ENCODE measurements at places on chromosomes 3 and 15. TPM values are rescaled to one million over a fixed set of nuclear protein-coding genes. Genes with fewer than 3 reads are reported as not detected.

DNA sequence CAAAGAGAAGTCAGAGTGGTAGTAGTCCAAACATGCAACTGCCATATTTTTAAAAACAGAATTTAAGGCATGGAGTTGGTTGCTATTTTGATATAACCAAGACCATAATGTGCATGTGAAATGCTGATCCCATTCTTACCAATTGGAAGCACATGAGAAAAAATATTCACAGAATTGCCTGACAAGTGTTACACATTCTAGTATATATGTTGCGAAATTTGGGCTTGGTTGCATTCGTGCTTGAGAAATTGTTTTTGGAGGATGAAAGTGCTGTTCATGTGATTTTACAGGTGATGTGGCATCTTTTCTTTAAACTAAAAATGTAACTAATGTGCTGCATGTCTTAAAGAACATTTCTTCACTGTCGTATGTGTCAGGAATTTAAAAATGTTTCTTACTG, 199.7 kb downstream of the CHL1 start:
- no peak for DNase-seq
- H3K27me3 ChIP-seq, result no peaks in the 10 kb centered on the region
- H3K27ac ChIP-seq, result no peak overlapping the region
- H3K36me3 ChIP-seq, result no peaks in the 10 kb centered on the region

The TMED3 gene
- total RNA-seq, result 25.0 TPM

- no peak for DNase-seq
- peaks cover 6% of the 10 kb centered on the region for H3K27me3 ChIP-seq
- H3K4me1 ChIP-seq, result peaks cover 2% of the 10 kb centered on the region
- H3K4me3 ChIP-seq, result no peak overlapping the region
- no peak overlapping the region for H3K27ac ChIP-seq
- no peaks in the 10 kb centered on the region for H3K36me3 ChIP-seq
Observed at GRCh38 chr15:89058876-89059405, 29.3 kb upstream of the ABHD2 start.

GRCh38 chr3:80263260-80263659, 495.5 kb upstream of the ROBO1 start:
- no peak overlapping the region for H3K4me3 ChIP-seq
- no peak for DNase-seq
- H3K4me1 ChIP-seq, result no peaks in the 10 kb centered on the region
- no peaks in the 10 kb centered on the region for H3K36me3 ChIP-seq
- H3K27ac ChIP-seq, result no peak overlapping the region
- no peaks in the 10 kb centered on the region for H3K27me3 ChIP-seq

The HTR3E gene
- total RNA-seq, result not detected

GRCh38 chr3:65884071-65884470, 154.6 kb downstream of the MAGI1 start:
- H3K4me3 ChIP-seq, result no peak overlapping the region
- no peak overlapping the region for H3K27ac ChIP-seq
- DNase-seq, result no peak
- no peaks in the 10 kb centered on the region for H3K36me3 ChIP-seq
- no peaks in the 10 kb centered on the region for H3K4me1 ChIP-seq
- H3K27me3 ChIP-seq, result no peaks in the 10 kb centered on the region

DNA sequence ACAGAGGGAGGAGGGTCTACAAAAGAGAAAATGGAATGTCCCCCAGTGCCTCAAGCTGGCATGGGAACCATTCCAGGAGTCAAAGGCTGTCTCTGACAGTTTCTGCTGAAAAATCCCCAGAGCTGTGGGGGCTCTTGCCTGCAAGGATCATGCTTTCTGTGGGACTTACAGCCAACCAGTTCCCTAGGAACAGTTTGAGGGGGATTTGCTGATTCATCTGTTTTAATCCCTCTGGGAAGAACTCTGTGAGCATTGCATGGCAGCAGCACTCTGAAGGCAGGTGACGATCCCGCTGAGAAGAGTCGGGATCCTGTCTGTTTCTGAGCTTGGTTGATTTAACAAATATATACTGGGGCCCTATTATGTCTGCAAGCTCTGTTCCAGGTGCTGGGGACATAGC, 176.0 kb downstream of the SSR3 start:
- H3K27ac ChIP-seq, result no peak overlapping the region
- peaks cover 6% of the 10 kb centered on the region for H3K27me3 ChIP-seq
- H3K4me3 ChIP-seq, result no peak overlapping the region
- no peaks in the 10 kb centered on the region for H3K36me3 ChIP-seq
- no peak for DNase-seq

- DNase-seq, result no peak
- H3K27ac ChIP-seq, result no peak overlapping the region
- no peaks in the 10 kb centered on the region for H3K36me3 ChIP-seq
- no peaks in the 10 kb centered on the region for H3K27me3 ChIP-seq
- H3K4me1 ChIP-seq, result no peaks in the 10 kb centered on the region
Observed at GRCh38 chr3:16671690-16672089, 66.5 kb upstream of the DAZL start.

- DNase-seq, result no peak
- peak overlapping the region; percentile 30 for H3K27ac ChIP-seq
- H3K27me3 ChIP-seq, result no peaks in the 10 kb centered on the region
- H3K4me1 ChIP-seq, result peaks cover 30% of the 10 kb centered on the region
- no peaks in the 10 kb centered on the region for H3K36me3 ChIP-seq
Observed at GRCh38 chr15:52727815-52728214, 48.6 kb upstream of the ATOSA start.

DNA sequence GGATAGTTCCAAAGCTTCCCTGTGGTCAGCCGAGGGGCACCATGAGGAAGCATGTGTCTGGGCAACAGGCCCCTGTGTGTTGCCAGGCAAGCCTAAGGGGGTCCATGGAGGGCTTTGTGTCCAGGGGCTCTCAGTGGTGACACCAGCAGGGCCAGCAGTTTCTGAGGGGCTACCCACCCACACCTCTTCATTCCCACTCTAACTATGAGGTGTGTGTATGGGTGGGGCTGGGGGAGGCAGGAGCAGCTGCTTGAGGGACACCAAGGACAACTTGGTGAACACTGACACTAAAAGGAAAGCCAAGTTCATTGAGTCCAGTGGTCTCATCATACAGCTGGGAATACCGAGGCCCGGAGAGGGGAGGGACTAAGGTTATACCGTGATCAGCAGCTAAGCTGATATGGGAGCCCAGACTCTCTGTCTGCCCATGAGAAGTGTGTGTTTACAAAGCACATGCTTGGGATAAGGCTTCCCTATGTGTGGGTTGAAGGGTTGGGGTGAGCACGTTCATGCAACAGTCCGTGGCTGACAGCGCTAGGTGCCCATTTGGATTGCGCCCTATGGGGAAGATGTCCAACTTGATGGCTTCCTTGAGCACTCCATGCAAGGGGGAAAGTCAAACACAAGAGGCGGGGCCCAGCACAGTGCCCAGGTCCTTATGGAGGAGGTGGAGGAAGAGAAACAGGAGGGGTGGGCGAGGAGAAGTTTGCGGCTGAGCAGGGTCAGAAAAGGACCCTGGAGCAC, 34.8 kb upstream of the CHRNB4 start:
- no peaks in the 10 kb centered on the region for H3K4me1 ChIP-seq
- no peak overlapping the region for H3K27ac ChIP-seq
- DNase-seq, result no peak
- no peak overlapping the region for H3K4me3 ChIP-seq
- H3K36me3 ChIP-seq, result no peaks in the 10 kb centered on the region

The ZBBX gene
- not detected for total RNA-seq

The PPIP5K1 gene
- 61.7 TPM for total RNA-seq
